NCI-H460 (cell line): ENCODE measurements at places on chromosomes 12 and 14. TPM values are rescaled to one million over a fixed set of nuclear protein-coding genes. Genes with fewer than 3 reads are reported as not detected.

DNA sequence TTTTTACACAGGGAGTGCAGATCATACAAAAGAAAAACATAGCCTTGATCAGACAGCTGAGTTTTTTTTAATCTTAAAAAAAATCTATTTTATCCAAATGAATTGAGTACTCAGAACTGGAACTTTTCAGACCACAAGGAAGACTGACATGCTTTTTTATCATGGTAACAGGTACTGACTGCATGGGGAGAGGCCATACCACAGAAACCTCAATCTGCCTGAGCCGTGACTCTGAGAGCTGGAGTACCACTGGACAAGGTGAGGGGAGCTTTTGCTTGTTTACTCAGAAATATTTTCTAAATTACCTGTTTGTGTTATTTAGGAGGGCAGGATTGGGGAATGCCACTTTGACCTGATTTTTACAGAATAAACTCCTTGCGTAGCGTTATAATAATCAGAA lies 143.9 kb downstream of the ALX1 start:
- DNase-seq, result no peak

DNA sequence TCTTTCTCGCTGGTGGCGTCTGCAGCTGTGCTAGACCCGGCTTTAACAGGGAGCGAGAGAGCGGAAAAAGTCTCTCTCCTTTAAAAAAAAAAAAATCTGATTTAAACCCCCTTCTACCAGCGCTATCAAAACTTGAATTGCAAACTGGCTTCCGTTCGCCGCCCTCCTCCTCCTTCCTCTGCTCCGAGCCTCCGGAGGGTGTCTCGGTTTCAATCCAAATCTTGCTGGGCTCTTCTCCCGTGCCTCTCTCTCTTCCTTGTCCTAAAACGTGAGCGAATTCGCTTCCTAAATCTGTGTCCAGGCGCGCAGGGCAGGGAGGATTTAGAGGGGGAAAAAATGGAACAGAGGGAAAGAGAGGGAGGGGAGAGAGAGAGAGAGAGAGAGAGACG lies 272 bp downstream of the TBX3 start:
- no peak for DNase-seq

DNA sequence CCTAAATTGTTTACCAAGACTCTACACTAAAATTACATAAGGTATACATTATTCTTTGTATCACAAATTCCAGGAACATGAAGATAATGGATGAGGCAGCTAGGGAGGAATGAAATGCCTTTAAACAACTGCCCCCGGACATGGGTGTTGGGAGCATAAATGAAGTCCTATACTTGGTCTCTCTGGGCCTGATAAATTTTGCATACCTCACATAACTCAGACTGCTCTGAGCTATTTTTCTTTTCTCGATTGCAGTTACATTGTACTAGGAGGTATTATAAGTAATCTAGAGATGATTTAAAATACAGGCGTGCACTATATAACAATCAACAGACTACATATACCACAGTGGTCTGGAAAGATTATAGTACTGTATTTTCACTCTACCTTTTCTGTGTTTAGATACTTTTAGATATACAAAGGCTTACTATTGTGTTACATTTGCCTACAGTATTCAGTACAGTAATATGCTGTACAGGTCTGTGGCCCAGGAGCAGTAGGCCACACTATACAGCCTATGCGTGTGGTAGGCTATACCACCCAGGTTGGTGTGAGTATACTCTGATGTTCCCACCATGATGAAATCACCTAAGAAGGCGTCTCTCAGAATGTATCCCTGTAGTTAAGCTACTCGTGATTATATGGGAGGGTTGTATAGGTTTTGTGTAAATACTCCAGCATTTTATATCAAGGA lies 14.3 kb downstream of the FNTB start:
- DNase-seq, result no peak

DNA sequence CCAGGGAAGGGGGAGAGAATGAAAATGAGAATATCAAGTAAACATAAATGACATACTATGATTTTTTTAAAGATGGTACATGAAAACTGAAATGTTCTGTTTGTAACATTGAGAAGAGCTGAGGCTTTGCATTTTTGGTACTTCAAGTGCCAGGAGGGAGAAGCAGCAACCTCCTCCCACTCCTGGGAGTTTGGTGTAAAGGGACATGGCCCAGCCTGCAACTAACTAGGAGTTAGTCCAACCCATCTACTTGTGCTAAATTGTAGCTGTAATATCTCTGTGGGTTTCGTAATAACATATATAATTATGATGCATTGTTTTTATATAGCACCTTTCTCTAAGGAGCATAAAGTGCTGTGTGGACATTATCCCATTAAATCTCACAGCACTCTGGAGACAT lies 517.5 kb downstream of the NELL2 start:
- DNase-seq, result no peak

DNA sequence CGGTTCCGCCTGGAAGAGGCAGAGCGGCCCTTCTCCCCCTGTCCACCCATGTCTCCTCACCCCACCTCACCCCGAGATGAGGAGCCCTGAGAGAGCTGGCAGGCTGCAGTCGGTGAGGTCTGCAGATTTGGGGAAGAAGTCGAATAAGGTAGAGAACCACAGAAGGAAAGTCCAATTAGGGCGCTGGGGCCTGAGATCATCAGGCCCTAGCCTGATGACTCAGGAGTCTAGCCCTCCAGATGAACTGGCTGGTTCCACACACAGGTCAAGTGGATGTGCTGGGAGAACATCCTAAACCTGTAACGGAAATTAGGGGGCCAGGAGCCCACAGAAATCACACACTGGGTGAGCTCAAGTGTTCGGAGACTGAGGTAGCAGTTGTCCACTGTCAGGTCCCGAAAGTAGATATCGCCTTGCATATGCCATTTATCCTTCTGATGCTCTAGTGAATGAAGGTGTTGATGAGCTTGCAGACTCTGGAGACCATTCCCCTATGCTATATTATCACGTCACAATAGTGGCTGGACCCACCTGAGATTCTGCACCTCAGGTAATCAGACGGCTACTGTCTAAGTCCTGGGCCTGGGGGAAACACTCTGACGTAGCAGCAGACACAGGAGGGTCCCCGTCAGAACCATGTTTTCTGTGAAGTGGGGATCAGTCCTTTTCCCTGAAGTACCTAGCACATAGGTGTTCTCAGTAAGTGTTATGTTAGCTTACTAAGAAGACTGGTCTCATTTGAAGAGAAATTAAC lies 886 bp upstream of the METTL17 start:
- no peak for DNase-seq

- no peak for DNase-seq
These were observed 21.3 kb downstream of the IL31 start for GRCh38 chr12:122152754-122153153.

GRCh38 chr14:49196327-49196726 lies 389.9 kb downstream of the RPS29 start:
- no peak for DNase-seq

- peak; percentile 41 for DNase-seq
These were observed 45.2 kb upstream of the C14orf132 start for GRCh38 chr14:95993768-95994592.

DNA sequence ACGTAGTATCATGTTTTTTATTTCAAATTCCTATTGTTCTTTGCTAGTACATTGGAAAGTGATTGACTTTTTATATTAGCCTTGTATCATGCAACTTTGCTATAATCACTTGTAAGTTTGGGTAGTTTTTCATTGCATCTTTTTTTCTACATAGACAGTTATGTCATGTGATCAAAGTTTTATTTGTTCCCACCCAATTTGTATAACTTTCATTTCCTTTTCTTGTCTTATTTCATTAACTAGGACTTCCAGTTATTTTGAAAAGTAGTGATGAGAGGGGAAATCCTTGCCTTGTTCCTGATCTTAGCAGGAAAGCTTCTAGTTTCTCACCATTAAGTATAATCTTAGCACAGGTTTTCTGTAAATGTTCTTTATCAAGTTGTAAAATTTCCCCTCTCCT lies 9.8 kb upstream of the KRT6A start:
- DNase-seq, result no peak

DNA sequence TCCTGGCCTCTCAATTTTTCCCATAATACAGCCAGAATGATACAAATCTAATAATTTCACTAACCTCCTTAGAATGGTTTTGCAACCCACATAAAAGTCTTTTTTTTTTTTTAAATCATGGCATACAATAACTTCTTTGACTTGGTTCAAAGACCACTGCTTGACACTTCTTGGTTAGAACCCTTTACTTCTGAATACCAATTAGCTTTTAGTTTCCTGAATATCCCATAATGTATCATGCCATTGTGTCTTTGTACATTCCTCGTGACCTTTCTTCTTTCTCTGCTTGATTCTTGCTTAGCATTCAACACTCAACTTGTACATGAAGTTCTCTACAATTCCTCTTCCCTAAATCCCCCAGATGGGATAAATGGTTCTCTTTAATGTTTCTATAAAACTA lies 19.3 kb downstream of the KLHL28 start:
- no peak for DNase-seq

IL31 gene
- not detected in 2 replicates for total RNA-seq

SSTR1 gene
- not detected in 2 replicates for total RNA-seq

FOXG1 gene
- 0.02 TPM in 1 of 2 replicates, not detected in the other for total RNA-seq

GUCY2C gene
- not detected in 2 replicates for total RNA-seq

ACTR6 gene
- 41.5 and 42.2 TPM in 2 replicates for total RNA-seq

ARHGEF40 gene
- total RNA-seq, result 9.3 and 10.7 TPM in 2 replicates
